ENCODE measurements at places on chromosomes 1 and 21.

DNA sequence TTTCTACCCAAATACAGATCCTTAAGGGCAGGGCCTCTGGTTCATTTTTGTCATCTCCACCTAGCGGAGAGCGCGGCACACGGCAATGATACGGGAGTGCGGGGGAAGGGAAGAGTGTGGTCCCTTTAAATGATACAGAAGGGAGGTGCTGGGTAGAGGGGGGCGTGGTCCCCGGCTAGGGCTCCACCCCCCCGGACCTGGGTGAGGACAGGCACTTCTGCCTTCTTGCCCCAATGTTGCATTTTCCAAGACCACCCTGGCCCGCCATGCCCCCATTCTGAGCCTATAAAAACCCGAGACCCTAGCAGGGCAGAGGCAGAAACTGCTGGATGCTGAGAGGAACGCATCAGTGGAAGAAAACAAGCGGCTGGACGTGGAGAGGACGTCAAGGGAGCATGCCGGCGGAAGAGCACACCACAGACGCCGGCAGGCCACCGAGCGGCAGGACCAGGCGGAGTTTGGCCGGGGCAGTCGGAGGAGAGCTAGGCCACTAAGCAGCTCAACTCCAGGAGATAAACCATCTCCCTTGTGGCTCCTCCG is 30.0 kb downstream of the LRRC3 start:
- DNase-seq, result no peak

DNA sequence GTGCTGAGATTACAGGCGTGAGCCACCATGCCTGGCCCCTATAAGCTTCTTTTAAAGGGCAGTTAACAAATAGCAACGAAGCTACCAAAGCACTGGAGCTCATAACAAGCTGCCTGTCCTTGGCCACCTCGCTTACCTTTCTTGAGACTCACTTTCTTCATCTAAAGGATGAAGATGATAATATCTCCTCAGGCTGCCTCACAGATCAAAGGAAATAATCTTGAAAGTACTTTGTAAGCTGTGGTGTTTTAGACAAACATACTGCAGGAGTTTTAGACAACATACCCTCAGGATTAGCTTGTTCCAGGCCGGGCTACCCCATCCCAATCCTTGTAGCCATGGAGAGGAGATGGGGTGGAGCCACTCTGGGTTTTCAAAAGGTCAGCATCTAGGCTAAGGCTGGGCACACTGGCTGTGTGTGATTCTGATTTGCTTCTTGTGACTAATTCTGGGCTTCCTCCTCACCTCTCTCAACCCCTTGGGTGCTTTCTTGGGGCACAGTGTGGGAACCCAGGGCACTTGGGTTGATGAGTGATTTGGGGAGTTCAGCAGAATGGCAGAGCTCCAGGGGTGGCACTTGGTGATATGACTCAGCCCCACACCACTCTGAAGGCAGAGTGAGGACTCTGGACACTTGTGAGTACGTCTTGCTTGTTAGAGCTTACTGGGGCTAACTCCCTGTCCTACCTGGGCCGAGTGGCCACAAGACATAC is 5.2 kb downstream of the GPR25 start:
- DNase-seq, result no peak

DNA sequence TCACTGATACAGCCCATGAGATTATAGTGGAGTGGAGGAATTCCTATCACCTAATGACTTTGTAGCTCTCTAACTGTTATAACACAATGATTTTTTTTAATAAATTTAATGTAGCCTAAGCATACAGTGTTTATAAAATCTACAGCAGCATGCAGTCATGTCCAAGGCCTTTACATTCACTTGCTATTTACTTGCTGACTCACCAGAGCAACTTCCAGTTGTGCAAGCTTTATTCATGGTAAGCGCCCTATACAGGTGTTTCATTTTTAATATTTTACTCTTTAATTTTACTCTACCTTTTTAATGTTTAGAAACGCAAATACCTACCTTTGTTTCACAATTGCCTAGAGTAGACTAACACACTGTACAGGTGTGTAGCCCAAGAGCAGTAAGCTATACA is 1652.2 kb downstream of the BRINP3 start:
- no peak for DNase-seq

- no peak for DNase-seq
Observed at GRCh38 chr1:167262836-167263235, 42.1 kb downstream of the POU2F1 start.

DNA sequence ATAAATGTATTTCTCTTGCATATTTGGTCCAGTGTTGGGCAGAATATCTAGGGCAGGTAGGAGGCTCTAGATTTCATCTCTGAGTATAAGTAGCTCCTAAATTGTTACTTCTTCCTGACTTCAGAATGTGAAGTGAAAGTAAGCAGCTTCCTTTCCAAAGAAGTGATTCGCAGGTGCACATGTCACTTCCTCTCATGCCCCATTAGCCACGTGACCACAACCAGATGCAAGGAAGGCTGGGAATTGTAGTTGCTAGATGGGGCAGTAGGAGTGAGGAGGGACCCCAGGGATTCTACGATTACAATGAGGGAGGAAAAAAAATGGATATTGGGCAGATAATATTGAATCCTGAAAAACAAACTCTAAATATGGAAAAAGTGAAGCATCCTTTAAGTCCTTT is 113.2 kb upstream of the CYYR1 start:
- DNase-seq, result peak; percentile 26

- DNase-seq, result no peak
Observed at GRCh38 chr1:58899587-58900271, 115.9 kb upstream of the JUN start.

DNA sequence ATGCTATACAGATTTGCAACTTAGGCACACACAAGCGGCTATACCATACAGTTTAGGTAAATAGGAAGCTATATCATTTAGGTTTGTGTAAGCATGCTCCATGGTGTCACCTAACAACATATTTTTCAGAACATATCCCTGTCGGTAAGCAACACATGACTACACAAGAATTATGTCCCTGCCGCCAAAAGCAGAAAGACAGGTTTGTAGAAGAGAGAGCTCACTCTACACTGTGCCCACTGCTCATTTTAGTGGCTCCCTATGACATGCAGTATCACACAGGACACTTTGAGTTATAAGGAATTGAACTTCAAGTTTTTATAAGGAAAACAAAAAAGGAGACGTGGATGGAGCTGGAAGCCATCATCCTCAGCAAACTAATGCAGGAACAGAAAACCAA is 132.5 kb upstream of the KAZN start:
- no peak for DNase-seq

DNA sequence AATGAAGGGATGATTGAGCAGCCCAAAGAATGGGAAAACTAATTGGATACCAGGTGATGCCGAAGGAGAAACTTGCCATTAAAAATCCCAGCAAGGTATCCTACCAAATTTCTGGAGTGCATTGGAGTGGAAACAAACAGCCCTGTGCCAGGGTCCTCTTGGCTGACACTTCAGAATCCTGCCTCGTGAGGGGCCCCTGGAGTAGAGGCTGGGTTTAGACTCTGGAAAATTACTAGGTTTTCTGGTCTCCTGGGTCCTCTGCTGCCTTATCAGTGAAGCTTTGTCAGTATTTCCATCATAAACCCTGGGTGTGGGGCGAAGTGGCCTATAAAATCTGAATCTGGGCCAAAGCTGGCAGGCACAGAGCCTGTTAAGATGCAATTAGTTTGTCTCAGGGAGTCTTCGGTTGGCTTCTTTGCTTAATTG is 289.2 kb upstream of the USP24 start:
- DNase-seq, result no peak

DNA sequence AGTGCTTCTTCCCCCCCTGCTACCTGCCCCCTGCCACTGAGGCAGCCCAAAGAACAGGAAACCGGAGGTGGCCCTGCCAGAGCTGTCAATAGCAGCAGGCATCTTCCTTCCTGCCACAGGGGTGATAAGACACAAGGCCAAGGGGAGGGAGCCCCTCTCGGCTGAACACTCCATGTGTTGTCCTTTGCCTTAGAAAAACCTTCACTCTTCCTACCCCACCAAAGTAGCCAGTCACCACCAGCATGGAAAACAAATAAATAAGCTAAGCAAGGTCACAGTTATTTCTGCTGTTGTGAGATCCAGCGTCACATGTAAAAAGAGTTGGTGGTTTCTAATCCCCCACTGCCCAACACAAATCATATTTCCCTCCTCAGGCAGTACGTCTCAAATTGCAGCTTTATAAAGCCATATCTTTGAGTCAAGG is 104.8 kb upstream of the DPT start:
- no peak for DNase-seq

GRCh38 chr21:36437745-36438128 is 42.2 kb downstream of the CLDN14 start:
- DNase-seq, result no peak

DNA sequence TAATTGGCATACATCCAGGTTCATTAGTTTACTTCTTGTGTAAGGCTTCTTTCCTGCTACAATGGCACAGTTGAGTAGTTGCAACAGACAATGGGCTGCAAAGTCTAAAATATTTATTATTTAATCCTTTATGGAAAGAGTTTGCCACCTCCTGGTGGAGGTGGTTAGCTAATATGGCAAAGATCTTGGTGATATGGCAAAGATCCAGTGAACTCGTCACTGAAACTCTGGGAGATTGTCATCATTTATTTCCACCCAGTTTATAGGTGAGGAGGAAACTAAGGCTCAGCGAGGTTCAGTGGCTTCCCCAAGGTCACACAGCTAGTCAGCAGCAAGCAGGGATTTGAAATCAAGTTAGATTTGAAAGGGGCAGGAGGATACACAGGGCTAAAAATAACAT is 16.1 kb upstream of the IFFO2 start:
- no peak for DNase-seq

DNA sequence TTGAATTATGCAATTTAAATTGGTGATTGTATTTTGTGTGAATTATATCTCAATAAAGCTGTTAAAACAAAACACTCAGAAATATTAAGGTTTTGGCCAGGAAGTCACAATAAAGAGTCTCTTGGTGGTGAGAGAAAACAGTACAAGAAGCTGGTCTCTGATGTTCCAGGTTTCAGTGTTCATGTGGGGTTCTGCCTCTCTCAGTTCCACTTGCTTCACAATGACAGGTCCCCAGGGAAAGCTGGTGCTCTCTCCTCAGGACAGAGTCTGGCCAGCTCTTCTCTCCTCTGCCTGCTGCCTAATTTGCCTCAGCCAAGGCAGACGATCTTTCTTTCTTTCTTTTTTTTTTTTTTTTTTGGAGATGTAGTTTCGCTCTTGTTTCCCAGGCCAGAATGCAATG is 342.9 kb upstream of the PLXNA2 start:
- no peak for DNase-seq

DNA sequence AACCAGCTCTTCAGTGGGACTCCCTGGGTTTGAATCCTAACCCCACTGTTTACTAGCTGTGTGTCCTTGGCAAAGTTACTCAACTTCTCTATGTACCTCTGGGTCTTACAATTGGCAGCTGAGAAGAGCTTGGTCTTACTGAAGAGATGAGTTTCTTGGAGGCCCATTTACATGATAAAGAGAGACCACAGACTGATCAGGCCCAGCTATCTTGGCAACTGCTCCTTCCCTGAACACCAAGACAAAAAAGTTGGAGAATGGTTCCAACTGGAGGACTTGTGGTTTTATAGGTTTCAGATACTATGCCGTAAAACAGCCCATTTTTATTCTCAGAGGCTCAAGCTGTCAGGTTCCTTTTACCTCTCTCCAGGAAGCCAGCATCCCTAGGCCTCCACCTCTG is 24.8 kb upstream of the CNIH3 start:
- DNase-seq, result no peak

GRCh38 chr1:53847980-53848379 is 9.9 kb upstream of the NDC1 start:
- no peak for DNase-seq

- DNase-seq, result no peak
Observed at GRCh38 chr21:18265944-18266343, 21.3 kb downstream of the CHODL start.

DNA sequence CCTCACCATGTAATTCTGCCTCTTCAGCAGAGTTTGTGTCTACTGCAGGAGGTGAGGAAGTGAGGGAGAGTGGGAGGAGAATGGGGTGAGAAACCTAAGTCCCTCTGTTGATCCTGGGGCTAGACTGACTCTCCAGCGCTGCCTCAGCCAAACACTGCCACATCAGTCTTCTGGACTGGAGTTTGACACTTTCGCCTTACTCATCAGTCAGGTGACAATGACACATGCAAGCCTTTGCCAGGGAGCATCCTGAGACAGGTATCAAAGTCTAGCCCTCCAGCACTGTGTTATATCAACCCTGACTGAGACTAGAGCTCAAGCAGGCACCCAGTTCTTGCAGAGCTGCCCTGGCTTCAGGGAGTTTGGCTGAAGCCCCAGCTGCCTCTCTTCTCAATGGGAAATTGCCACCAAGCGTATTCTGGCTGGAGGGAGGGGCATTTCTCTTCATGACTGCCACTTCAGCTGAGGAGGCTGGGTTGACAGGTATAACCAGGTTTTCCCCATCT is 33.3 kb upstream of the SUCO start:
- peak; percentile 9 for DNase-seq

GRCh38 chr1:92784639-92785500 is at the start of gene EVI5:
EVI5 (minus strand) TSS chr1:92785108; CDS start chr1:92736546, 48,562 bp downstream.
- peak; percentile 84 for DNase-seq

GRCh38 chr21:38658511-38658910 is 147.2 kb upstream of the ETS2 start:
- no peak for DNase-seq

- DNase-seq, result peak; percentile 26
Observed at GRCh38 chr1:178725466-178726086, 532 bp downstream of the RALGPS2 start.

DNA sequence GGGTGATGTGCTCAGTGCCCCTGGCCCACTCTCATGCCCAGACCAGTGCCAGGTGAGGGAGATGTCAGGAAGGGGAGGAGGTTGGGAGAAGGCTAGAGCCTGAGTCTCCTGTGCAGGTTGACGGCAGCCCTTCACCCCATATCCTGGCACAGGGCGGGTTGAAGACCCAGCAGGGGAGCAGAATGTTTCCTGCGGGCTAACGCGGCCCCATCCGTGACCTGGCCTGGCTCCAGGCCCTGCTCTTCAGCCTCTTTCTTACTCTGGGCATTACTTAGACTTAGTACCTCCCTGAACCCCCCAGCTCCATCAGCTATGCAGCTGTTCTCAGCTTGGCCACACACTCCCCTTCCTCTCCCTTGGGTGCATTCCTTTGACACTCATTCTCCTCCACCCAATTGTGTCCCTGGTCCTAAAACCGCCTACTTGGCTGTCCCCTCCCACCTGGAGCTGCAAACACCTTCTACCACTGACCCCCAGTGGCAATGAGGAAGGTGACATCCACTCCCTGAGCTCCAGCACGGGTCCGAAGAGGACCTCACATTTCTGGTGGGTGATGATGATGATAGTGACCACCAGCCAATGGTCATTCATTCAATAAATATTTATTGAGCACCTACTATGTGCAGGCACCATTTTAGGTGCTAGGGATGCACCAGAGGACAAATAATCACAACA is 179.0 kb downstream of the PTPRU start:
- peak; percentile 27 for DNase-seq

- no peak for DNase-seq
Observed at GRCh38 chr1:26477446-26478152, 5.4 kb downstream of the HMGN2 start.

GRCh38 chr1:210527091-210527490 is 198.4 kb downstream of the HHAT start:
- DNase-seq, result no peak

Measured in HTR-8/SVneo (cell line).